M059J (cell line): ENCODE measurements at places on chromosomes 13 and 19. TPM values are rescaled to one million over a fixed set of nuclear protein-coding genes. Genes with fewer than 3 reads are reported as not detected.

PRR12 gene
- total RNA-seq = 1.3 and 4.5 TPM in 2 replicates

SERPINE3 gene
- not detected in 2 replicates for total RNA-seq

FAM216B gene
- total RNA-seq = not detected in 2 replicates

DNA sequence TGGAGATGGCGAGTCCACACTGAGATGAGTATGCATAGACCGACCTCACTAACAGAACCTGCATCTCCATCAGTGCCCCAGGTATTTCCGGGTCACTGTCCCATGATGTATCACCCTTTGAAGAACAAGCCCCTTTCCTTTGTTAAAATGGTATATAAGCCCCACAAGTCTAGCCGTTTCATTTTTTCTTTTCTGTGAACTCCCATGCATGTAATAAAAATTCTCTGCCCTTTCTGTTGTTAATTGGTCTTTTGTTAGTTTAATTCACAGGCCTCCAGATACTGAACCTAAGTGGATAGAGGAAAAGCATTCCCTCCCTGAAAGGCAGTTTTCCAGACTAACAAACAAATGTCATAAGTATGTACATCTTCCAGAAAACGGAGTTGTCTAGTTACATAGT is 15.0 kb upstream of the CD177 start:
- no peak for DNase-seq

DNA sequence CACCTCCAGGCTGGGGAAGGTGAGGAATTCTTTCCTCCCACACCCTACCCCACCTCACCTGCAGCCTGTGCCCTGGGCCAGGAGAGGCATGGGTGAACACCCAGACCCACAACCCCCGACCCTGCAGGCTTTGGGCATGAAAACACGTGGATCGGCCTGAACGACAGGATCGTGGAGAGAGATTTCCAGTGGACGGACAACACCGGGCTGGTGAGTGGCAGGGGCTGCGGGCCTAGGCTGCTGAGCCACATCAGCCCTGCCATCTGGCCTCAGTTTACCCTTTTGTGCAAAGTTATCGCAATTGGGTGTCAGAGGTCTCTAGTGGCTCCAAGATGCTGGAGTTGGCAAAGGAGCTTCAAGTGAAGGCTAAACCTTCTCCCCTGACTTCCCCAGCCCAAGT is 28.7 kb downstream of the NCAN start:
- no peak for DNase-seq

- DNase-seq = no peak
These were observed 48.7 kb upstream of the ZNF507 start for GRCh38 chr19:32296694-32297093.

- DNase-seq = no peak
These were observed 670 bp downstream of the MAP2K7 start for GRCh38 chr19:7904074-7905020.

- DNase-seq = no peak
These were observed 42.2 kb upstream of the TSC22D1 start for GRCh38 chr13:44618326-44618725.

GRCh38 chr19:49680421-49681351 is 3.6 kb downstream of the PRMT1 start:
- DNase-seq = peak; percentile 75

DNA sequence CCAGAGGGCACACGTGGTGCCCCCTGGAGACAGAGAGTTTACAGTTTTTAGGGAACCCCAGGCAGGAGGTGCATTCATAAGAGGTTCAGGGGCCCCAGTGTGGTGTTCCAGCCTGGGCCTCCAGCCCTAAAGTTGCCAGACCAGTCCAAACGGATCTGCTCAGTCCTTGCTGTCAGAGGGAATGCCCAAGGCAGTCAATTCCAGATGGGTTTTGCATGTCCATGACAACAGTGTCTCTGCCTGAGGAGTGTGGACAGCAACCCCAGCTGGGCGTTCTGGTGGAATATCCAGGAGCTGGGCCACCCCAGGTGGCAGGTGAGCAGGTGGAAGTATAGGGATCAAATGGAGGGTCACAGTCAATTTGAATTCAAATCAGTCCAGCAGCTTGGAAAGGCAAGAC is 25.3 kb downstream of the FBXO27 start:
- DNase-seq = no peak

- DNase-seq = no peak
These were observed 48.2 kb upstream of the PEPD start for GRCh38 chr19:33569821-33570220.

DNA sequence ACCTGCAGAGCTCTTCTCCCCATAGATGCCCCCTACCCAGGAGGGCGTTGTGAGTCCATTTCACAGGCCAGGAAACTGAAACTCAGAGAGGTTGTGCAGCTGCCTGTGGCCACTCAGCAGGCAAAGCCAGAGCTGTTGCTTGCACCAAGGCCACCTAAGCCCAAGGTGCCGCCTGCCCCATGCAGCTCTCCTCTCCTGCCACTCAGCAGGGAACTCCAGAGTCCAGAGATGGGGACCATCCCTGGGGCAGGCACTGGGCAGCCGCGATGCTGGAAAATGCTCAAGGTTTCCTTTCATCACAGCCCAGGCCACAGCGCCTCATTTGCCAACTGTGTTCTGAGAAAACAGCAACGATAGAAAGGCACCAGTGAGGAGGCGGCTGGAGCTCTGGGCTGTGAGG is 41.0 kb upstream of the PEPD start:
- no peak for DNase-seq

DNA sequence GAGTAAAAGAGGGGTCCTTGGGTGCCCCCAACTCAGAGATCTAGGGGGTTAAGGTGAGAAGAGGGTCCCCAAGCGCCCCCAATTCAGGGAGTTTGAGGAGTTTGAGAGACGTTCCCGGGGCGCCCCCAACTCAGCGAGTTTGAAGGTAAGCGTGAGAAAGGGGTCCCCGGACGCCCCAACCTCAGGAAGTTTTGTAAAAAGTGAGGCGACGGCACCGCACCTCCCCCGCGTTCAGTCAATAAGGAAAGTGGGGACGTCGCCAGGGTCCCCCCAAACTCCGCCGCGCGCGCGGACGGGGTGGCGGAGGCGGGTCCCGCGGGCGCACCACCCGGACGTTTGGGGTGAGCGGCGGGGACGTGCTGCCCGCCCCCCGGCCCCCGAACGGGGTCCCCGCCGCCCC is 353 bp downstream of the RFX2 start:
- no peak for DNase-seq
